Activated CD4-positive, alpha-beta memory T cell treated with anti-CD3 and anti-CD28 coated beads, Interleukin-2, amount 10 ng/mL, durations not matched to agents 7 days and 5 days (primary cell): ENCODE measurements at places on chromosomes 7 and 10.

DNA sequence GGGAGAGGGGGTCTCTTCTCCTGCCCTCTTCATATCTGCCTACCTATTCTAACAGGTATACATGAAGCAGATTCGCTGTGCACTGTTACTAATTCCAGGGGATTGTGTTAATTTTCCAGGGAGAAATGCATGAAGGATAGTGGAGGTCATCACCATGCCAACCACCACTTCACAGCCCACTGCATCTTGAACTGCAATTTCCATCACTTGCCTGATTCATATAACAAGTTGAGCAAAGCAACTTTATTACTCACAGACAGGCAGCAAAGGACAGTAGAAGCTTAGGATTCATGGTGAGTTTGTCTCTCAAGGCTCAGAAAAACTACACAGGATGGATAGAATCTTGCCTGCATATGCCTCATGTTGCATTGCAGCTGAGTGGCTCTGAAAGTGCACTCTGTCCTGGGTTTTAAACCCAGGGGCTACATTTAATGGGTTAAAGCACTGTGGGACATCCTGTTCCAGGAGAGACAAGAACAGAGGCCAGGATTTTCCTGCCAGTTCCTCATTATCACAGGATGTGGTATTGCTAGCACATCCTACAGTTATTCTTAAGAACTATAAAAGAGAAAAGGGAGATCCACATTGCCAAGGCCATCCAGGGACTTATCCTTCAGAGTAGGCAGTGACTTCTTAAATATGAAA is 136.9 kb upstream of the PRSS1 start:
- H3K27me3 ChIP-seq: peaks cover 5% of the 10 kb centered on the region
- H3K27ac ChIP-seq: no peak overlapping the region
- no peak overlapping the region for H3K4me3 ChIP-seq
- no peak for DNase-seq
- peaks cover 34% of the 10 kb centered on the region for H3K4me1 ChIP-seq

GRCh38 chr7:11480143-11480542 is 351.9 kb downstream of the THSD7A start:
- no peak for DNase-seq
- no peaks in the 10 kb centered on the region for H3K36me3 ChIP-seq
- no peak overlapping the region for H3K27ac ChIP-seq
- no peaks in the 10 kb centered on the region for H3K4me1 ChIP-seq

GRCh38 chr7:77439572-77439971 is 23.4 kb upstream of the GSAP start:
- no peak overlapping the region for H3K4me3 ChIP-seq
- DNase-seq: no peak
- H3K4me1 ChIP-seq: peaks cover 16% of the 10 kb centered on the region
- H3K27me3 ChIP-seq: peaks cover 2% of the 10 kb centered on the region
- no peak overlapping the region for H3K27ac ChIP-seq

DNA sequence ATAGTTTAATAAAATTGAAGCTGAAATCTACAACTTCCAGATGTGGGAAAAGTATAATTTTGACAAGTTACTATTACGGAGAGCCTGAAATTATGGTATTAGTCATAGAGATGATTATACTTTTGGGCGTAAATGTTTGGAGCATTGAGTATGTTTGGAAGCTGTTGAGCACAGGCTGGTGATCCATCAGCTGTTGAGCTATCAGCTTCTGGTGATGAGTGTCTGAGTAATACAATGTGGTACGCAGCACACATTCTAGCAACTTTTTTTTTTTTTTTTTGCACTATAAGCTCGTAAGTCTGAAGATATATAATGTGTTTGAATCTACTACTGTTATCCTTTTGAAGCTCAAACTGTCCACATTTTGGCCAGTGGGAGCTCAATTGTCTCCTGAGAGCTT is 123.4 kb downstream of the ATE1 start:
- H3K27me3 ChIP-seq: no peaks in the 10 kb centered on the region
- no peak overlapping the region for H3K4me3 ChIP-seq
- H3K36me3 ChIP-seq: no peaks in the 10 kb centered on the region
- no peak for DNase-seq

GRCh38 chr7:121436136-121436535 is 40.0 kb upstream of the FAM3C start:
- H3K27ac ChIP-seq: no peak overlapping the region
- H3K27me3 ChIP-seq: no peaks in the 10 kb centered on the region
- peaks cover 37% of the 10 kb centered on the region for H3K4me1 ChIP-seq
- H3K4me3 ChIP-seq: no peak overlapping the region

DNA sequence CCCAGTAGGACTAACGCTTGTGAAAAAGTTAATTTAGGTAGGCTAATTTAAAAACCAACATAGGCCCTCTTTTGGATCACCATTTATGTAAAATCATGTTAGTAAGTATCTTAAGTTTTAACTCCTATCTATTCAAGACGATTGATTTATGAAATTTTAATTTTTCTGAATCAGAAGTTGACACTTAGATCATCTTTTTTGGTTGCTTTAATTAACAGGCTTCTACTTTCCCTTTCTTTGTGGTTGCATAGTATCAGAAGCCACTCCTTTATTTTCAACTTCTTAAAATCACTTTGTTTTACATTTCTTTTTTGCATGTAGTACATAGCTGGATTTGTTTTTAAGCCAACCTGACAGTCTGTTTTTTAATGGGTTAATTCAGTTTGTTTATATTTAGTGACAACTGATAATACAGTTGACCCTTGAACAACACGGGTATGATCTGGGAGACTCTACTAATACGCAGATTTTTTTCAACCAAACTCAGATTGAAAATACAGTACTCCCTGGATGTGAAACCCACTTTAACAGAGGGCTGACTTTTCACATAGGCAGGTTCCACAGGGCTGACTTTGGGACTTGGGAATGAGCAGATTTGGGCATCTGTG is 69.7 kb upstream of the SYPL1 start:
- no peaks in the 10 kb centered on the region for H3K36me3 ChIP-seq
- peaks cover 3% of the 10 kb centered on the region for H3K4me1 ChIP-seq
- no peak for DNase-seq
- H3K4me3 ChIP-seq: no peak overlapping the region
- H3K27ac ChIP-seq: no peak overlapping the region

DNA sequence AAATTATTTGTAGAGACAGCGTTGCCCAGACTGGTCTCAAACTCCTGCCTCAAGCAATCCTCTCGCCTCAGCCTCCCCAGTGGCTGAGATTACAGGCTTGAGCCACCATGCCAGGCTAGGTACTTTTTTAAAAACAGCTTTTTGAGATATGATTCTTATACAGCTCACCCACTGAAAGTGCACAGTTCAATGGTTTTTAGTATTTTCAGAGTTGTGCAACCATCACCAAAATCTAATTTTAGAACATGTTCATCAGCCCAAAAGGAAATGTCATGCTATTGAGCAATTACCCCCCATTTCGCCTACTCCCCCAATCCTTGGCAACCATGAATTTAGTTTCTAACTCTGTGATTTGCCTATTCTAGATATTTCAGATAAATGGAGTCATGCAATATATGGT is 73.7 kb downstream of the EVX1 start:
- no peak for DNase-seq
- no peak overlapping the region for H3K27ac ChIP-seq
- H3K4me3 ChIP-seq: no peak overlapping the region
- peaks cover 21% of the 10 kb centered on the region for H3K27me3 ChIP-seq
- no peaks in the 10 kb centered on the region for H3K36me3 ChIP-seq
- H3K4me1 ChIP-seq: no peaks in the 10 kb centered on the region

- no peak for DNase-seq
- H3K4me1 ChIP-seq: peaks cover 10% of the 10 kb centered on the region
- no peaks in the 10 kb centered on the region for H3K36me3 ChIP-seq
- peaks cover 12% of the 10 kb centered on the region for H3K27me3 ChIP-seq
- H3K4me3 ChIP-seq: no peak overlapping the region
- H3K27ac ChIP-seq: no peak overlapping the region
These were observed 16.4 kb upstream of the PDSS1 start for GRCh38 chr10:26681076-26681475.
